Stimulated activated CD8-positive, alpha-beta memory T cell treated with anti-CD3 and anti-CD28 coated beads, Interleukin-7, amount 100 ng/mL, for 1 hour (primary cell): ENCODE measurements at places on chromosomes 5 and 9.

GRCh38 chr9:34512131-34513078 is 10.4 kb downstream of the ENHO start:
- DNase-seq: no peak

GRCh38 chr5:154608531-154609011 is 130.5 kb upstream of the HAND1 start:
- no peak for DNase-seq

GRCh38 chr9:93133681-93134014 is 403 bp downstream of the NINJ1 start:
- no peak for DNase-seq

DNA sequence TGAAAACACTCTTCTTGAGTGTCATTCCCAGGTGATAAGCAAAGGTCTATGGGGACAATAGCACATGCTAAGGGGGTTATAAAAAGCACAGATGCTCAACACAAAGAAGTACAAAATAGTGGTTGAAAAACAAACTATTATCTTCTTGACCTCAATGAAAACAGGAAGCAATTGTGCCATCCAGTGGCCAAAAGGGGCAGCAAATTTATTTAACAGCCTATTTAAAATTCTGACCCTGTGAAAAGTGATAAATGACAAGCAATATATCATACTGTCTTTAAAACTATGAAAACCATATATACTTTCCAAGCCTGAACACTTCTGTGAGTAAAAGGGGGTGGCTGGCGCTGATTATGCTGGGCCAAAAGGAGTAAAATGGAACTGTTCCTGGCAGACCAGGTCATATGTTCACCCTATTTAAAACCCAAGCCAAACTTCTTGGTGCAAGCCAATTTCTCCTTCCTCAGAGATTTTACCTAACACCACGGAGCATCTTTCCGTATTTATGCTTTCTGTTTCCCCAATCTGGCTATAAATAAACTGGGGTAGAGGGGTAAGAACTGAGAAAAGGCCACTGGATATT is 29.7 kb downstream of the TEX10 start:
- DNase-seq: no peak

DNA sequence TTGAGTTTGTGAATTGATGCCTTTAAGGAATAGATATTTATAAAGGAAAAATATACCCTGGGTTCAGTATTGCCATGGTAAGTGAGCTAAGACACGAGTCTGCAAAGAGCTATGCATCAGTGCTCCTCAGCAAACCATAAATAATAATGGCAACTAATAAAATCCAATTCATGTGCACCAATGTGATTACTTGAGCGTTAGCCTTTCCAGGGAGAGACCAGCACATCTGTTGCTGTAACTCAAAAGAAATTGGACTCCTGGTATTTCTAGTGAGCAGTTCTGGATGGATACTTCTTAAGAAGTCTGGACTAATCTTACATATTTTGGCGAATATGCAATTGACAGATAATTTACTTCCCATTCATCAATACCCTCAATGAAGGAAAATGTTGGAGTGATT is 373.3 kb downstream of the ARHGEF28 start:
- DNase-seq: no peak

DNA sequence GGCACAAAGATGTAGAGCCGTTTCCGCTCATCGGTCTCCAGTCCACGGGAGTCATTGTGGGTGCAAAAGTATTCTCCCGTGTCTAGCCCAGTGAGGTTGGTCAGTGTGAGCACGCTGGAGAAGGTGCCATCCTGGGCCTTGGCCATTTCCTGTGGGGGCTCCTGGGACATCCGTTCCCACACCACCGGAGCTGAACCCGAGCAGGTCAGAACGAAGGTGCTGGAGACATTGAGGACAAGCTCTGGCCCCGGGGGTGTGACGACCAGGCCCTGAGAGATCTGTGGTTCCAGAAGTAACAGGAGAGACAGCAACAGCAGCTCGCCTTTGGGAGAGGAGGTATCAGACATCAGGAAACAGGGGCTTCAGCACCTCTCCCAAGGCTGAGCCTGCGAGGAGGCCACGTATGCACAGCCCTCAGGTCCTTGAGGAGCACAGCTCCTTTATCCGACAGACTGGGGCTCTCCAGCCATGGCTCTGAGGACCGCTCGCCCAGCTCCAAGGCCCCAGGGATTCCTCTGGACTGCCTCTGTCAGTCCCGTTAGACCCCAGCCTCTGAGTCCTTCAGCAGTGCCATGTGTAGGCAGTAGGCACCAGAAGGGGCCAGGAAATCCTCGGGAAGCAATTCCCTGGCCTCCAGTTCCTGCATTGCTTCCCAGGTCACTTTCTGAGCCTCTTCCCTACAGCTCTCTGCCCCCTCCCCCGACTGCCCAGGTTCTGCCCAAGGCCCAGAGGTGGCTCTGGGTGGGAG is 19.9 kb downstream of the PDGFRB start:
- DNase-seq: no peak

- DNase-seq: no peak
Observed at GRCh38 chr5:172841256-172841655, 7.2 kb downstream of the ERGIC1 start.

DNA sequence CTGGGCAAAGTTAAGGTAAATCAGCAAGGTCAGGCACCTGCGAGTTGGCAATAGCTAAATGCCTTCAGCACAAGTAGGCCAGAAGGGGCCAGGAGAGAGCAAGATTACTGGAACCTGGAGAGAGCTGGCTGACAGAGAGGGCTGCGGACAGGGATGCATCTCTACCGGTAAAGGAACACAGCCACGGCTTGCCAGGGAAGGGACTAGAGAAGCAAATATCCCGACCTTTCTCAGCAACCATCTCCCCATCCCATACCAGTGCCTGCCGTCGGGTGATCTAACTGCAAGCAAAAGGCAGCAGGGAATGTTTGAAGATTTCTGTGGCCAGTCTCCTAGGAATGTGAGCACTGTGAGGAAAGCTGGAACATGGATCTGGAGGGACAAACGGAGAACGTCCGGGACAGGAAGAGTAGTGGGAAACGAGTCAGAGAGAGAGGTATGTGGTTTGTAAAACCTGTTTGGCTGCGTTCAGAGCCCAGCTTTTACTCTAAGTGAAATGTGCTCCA is 15.9 kb upstream of the ABLIM3 start:
- DNase-seq: no peak

- no peak for DNase-seq
Observed at GRCh38 chr9:110942522-110942921, 95.7 kb downstream of the LPAR1 start.

DNA sequence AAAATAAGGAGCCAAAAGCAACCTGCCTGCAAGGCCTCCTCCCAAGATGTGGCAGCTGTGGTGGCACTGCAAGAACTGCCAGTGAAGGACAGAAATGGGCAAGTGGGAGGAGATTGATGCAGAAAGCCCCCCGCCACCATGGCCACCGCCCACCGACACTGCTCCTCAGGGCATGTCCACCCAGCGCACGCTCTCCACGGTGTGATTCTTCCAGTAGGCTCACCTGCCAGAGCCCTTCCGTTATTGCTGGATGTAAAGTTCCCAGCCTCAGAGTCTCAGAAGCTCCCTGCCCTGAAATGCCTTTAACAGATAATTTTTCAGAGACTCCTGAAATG is 155.2 kb upstream of the PHYKPL start:
- no peak for DNase-seq

- DNase-seq: no peak
Observed at GRCh38 chr9:120348951-120349429, 231.0 kb downstream of the CDK5RAP2 start.

GRCh38 chr5:168874713-168875380 is 295.7 kb upstream of the PANK3 start:
- DNase-seq: no peak

GRCh38 chr5:32042551-32042961 is 131.6 kb downstream of the GOLPH3 start:
- no peak for DNase-seq

DNA sequence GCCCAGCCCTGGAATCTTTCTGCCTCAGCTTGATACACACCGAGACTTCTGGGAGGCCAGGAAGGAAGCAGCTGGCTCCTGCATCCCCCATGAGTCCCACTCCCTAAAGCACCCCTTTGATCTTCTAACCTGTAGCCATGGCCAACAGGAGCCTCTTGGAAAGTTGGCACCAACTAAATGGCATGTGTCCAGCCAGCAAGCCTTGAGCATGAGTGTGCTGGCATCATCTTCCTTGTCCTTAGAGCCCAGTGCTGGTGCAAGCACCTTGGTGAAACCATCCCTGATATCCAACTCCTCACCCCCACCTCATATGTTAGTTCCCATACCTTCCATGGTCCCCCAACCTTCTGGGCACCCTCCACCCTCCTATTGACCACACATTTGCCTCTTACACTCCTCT is 130.4 kb downstream of the CRB2 start:
- DNase-seq: no peak

DNA sequence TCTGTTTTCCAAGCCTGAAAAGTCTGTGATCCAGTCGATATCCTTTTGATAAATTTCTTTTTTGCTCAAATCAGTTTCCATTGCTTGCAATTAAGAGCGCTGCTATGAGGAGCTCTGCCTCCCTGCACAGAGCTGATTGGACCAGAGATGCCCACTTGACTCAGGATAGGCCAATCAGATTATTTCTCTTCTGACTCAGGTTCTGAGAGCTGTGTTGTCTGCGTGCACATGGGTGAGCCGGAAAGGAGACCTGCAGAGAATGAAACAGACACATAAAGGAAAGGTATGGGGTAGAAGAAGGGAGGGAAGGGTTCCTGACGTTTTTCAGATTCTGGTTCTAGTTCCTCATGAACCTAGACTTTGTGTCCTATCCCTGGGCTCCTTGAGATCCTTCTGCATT is 15.8 kb upstream of the FABP6 start:
- DNase-seq: no peak

DNA sequence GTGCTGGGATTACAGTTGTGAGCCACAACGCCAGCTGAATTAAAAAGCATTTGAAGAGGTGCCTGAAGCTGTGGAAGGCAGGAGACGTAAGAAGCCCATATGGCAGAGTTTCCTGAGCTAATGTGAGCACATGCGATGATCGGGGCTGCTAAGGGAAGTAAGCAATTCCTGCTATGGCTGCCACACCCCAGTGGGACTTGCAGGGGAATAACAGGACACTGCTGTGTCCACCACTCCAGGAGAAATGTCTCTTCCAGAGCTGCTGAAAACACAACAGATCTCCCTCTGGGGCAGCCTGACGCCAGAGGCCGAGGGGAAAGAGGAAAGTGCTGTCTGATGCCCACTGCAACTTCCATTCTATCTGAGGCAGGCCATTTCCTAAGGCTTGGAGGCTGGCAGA is 46.2 kb upstream of the ANKRD55 start:
- no peak for DNase-seq

DNA sequence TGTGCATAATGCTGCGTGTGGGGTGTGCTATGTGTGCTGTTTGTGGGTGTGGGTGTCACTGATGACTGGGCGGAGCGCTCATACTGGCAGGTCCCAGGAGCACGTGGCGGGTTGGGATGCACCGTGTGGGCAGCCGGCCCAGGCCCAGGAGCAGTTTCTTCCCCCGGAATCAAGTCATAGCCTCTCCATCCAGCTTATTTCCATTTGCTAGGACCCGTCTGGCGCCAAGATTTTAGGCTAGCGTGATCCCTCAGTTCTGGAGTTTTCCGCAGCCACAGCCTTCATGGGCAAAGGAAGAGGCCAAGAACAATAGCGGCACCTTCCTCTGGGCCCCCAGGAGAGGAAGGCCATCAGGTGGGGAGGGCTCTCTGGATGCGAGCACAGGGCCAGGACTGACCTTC is 43.3 kb upstream of the NEURL1B start:
- no peak for DNase-seq

- DNase-seq: no peak
Observed at GRCh38 chr5:169591636-169592035, 8.1 kb downstream of the SPDL1 start.

DNA sequence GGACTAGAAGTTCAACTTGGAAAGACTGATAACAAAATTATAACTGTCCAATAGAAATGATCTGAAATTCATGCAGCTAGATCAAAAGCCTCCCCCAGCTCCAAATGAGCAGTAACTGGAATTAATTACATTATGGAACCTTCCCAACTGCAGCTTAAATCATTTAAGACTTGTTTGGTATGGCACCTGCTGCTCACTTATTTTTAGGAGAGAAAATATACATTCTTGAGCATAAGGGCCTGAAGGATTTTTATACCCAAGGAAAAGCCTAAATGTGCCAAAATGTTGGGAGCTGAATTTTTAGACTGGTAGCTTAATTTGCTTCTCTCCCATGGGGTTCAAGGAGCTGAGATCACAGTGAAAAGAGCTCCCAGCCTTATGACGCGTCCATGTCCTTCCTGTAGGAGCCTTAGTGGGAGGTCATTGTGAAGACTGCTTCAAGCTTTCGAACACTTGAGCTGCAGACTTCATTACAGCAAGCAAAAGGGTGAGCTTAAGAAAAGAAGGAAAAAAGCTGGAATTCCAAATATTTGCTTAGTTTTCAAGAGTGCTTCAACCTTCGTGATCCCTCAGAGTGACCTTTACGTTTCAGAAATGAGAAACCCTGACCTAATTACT is 276.0 kb downstream of the DMAC1 start:
- DNase-seq: no peak

GRCh38 chr9:86614871-86615849 is 260.9 kb upstream of the TUT7 start:
- no peak for DNase-seq

GRCh38 chr5:64872044-64872443 is 103.3 kb downstream of the CWC27 start:
- DNase-seq: no peak

DNA sequence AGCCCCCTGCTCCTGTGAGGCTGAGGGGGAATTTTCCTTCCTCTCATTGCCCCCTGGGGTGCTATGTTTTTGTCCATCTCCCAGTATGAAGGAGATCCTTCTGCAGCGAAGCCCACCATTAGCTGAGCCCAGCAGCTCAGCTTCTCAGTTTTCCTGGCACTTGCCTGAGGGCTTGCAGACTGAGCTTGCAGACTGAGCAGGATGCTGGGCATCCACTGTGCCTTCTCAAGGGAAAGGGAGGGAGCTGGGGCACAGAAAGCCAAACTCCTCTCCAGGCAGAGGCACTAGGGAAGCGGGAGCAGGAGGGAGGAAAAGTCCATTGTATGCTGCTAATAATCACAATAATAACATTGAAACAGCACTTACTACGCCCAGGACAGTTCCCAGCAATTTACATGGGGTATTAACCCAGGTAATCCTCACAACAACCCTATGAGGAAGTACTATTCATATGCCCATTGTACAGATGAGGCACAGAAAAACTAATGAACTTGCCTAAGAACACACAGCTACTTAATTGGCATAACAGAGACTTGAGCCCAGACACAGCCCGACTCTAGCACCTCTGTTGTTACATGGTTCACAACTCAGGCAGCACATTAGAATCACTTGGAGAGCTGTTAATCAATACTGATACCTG is 86.9 kb upstream of the SSBP2 start:
- no peak for DNase-seq

DNA sequence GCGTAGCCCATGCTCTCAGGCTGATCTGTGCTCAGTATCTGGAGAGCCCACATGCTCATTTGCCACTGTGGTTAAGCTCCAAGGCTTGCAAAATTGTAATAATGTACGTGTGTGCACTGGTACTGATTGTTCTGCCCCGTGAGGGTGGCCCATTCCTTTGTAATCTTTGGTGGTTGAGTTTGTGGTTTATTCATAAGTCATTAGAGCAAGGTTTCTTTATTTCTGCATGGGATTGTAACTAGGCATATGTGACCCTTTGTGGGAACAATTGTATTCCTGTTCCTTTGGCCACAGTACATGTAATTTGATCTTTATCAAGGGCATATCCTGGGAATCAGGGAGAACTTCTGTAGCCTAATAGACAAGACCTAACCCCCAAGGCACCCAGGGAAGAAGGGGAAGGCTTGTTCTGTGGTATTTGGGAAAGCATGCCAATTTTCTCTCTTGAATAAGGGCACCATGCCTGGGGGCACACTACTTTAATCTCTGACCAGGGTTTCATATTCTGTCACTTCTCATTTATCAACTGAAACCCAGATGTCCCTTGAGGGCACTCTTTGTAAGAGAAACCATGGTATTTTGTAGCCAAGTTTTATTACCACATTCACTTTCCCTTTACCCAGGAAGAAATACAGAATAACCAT is 74.6 kb downstream of the NPR3 start:
- DNase-seq: no peak
